Lung (tissue), 17 donors: ENCODE measurements at places on chromosomes 5 and 9. TPM values are rescaled to one million over a fixed set of nuclear protein-coding genes. Genes with fewer than 3 reads are reported as not detected.

The IL13 gene
- total RNA-seq = not detected

The KIF27 gene
- total RNA-seq = 24.6 TPM

The PTTG1 gene
- total RNA-seq = 4.0 TPM

- DNase-seq = no peak
These were observed 2.6 kb downstream of the HDAC3 start for GRCh38 chr5:141633871-141634561.

- DNase-seq = peak; percentile 7
These were observed 111.7 kb downstream of the NXNL2 start for GRCh38 chr9:88646539-88647300.
